ENCODE measurements at places on chromosomes 12 and 14. TPM values are rescaled to one million over a fixed set of nuclear protein-coding genes. Genes with fewer than 3 reads are reported as not detected.

The CHGA gene
- total RNA-seq: not detected

The MUCL1 gene
- not detected for total RNA-seq

The SDSL gene
- total RNA-seq: not detected

The FAM90A1 gene
- total RNA-seq: 0.13 TPM

The LDHB gene
- total RNA-seq: 1,753 TPM

The GARIN6 gene
- not detected for total RNA-seq

The IL31 gene
- 2.0 TPM for total RNA-seq

All from activated CD8-positive, alpha-beta memory T cell treated with anti-CD3 and anti-CD28 coated beads for 36 hours (primary cell).